Cortex of kidney (tissue), 1 donor: ENCODE measurements at places on chromosomes 7 and 10.

GRCh38 chr10:87546210-87546609 is 41.5 kb downstream of the MINPP1 start:
- no peak for DNase-seq

- DNase-seq: no peak
These were observed 73.1 kb downstream of the CYP51A1 start for GRCh38 chr7:92061154-92061553.

DNA sequence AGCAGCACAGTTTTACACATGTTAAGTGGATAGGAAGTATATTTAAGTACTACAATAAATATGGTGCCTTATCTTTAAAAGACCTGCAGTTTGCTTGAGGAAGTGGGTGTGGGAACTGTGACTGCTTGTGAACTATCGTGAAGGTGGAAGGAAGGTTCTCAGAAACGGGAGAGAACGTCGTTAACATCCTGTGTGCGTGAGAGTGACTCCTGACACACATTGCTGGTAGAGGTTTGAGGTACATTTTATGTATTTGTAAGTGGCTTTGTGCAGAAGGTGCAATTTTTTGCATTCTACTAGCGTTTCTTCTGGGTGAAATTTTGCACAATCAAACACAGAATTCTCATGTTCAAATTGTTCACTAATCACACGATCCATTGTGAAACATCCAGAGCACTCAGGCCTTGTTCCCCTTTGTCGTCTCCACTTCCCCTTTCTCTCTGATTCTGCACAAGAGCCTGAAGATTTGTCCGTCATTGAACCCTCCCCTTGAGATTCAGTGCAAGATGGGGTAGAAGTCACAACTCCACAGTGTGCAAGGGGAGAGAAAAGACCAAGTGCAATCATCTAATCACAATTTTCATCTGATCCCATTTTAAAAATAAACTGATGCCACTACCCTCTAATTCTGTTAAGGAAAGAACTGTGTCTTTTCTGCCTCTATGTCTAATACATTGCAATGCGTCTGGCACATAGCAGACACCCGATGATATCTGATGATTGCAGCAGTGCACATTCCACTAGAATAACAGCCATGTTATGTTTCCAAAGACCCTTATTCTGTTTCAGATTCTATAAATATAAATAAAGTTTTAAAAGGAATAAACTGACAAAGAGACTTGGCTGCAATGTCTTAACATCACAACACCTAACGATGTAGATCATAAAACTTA is 279.9 kb downstream of the NEBL start:
- DNase-seq: no peak

DNA sequence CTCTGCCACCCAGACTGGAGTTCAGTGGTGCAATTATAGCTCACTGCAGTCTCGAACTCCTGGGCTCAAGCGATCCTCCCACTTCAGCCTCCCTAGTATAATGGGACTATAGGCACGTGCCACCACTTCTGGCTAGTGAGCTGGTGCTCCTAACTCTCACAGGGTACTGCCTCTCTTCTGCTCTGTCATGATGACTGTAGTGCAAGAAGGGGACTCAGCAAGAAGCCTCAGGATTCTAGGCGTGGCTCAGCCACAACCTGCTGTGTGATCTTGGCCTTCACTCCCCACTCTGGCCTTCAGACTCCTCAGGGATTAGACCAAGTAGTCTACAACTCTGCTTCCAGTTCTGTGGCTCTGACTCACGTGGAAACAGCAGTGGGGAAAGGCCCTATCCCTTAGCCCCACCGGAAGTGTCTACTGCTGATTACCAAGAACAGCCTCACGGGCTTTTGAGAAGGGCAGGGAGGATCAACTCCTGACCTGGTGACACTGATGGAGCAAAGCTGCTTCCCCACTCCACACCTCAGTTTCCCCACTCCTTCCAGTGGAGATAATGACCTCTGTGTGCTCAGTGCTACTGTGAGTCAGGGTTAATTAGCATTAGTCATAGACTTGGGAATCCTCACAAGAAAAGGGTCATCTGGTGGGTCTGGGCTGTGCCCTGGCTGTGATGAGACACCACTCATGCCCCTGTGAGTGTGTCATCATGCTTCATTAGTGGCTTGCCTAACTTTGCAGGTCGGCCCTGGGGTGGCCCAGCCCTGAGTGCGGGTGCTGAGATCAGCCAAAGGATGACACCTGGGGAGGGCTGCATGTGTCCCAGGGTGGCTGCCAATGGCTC is 41.1 kb downstream of the ZC3HC1 start:
- DNase-seq: no peak

DNA sequence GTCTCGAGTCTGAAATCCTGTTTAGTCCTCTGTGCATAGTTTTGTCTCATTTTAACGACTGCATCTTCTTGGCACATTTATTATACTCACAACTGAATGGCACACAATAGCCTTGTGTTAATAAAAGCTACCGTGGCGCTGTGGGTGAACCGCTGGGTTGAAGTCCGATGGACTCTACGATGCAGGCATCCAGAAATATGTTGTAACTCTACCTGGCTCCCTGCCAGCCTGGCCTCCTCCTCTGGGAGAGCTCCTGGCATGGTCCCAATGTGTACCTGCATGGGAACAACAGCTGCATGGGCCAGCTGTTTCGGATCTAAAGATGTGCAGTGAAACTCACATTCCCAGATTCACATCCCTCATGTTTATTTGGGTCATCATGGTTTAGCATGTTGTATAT is 3.7 kb upstream of the DPYSL4 start:
- no peak for DNase-seq

GRCh38 chr7:272631-273030 is 17.3 kb upstream of the FOXL3 start:
- DNase-seq: no peak

DNA sequence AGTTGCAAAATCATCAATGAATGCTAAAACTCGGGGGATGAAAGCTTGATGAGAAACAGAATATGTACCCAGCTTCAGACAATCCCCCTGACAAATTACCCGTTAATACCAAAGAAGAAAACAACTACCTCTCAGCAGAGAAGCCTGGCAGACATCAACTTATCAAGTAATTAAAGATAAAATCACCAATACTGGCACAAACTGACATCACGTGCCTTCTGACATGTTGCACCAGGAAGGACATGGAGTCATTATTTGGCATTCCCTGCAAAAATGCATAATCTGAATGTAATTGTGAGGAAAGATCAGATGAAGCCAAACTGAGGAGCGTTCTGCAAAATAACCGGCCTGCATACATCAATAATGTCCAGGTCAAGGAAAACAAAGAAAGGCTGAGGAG is 7.7 kb downstream of the SLIT1 start:
- DNase-seq: no peak

GRCh38 chr7:76020031-76020714 is 25.8 kb upstream of the TMEM120A start:
- DNase-seq: no peak

GRCh38 chr7:103613655-103614642 is 167.9 kb upstream of the SLC26A5 start:
- DNase-seq: no peak

- no peak for DNase-seq
These were observed 416.4 kb upstream of the FOXK1 start for GRCh38 chr7:4265676-4266075.

DNA sequence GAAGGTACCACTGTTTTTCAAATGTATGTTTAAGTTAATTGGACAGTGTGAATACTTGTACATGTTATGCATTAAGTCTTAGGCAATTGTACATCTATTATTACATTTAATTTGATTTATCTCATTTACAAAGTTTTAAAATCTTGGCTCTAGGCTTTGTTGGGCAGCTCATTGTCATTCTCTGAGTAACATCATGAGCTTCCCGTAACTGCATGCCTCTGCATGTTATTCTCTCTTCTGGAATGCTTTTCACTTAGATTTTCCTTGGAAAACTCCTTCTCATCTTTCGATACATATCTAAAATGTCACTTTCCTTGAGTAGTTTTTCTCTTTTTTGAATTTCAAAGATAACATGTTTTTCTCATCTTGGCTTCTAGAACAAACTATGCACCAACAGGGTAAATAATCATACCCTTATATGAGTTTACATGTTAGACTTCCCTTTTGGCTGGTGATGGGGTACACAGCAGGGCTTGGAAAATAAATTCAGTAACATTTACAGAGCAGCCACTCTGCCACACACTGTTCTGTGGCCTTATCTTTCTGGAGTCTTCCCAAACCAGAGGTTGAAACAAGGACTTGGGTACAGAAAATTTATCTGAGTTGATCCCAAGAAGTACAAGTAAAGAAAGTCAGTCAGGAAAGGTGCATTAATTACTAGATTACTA is 42.2 kb upstream of the A1CF start:
- DNase-seq: no peak

DNA sequence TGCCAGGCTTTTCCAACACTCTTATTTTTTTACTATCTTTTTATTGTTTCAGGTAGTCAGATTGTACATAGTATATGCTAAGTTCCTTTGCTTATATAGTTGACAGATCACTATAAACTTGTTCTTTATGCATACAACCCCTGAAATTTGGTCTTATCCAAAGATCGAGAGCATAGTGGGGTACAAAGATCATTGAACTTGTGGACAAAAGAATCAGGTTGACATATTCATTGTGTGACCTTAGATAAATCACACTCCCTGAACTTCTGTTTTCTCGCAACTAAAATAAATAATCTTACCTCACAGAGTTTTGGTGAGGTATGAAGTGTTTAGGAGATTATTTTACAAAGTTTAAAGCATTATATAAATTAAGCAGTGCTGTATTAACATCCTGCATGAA is 22.1 kb downstream of the ZNF277 start:
- DNase-seq: no peak

DNA sequence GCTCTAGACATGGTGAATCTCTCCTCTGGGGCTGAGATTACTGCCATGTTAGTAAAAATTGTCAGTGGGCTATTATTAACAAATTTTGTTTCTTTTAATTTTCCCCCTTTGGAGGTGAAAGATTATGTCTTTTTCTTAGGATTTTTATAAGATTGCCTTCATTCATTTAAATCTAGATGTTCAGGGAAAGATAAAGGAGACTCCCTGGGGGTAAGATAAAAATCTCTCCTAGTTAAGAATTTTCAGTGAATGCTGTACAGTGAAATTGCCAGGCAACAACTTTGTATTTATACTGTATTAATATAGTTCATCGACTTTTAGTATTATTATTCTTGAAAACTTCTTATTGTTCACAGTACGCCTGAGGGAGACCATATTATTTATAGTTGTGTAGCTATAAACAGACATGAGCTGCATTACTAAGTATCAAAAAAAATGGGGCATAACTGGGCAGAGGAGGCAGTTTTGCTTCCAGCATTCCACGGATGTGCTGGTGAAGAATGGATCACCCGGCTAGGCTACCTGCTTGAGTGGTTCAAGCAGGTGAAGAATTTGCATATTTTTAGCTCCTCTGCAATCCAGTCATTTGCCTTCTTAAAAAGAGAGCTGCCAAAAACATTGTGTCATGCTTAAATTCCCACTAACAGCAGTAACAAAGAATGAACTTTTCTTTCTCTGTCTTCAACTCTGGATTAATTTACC is 552.1 kb downstream of the DNAJB9 start:
- no peak for DNase-seq

GRCh38 chr7:1961701-1962276 is 271.0 kb downstream of the MAD1L1 start:
- no peak for DNase-seq
